NCI-H1436 (cell line): ENCODE measurements at places on chromosomes 12 and 14.
A peak's percentile ranks its signal among the peaks of the same experiment; 100 is the strongest.

DNA sequence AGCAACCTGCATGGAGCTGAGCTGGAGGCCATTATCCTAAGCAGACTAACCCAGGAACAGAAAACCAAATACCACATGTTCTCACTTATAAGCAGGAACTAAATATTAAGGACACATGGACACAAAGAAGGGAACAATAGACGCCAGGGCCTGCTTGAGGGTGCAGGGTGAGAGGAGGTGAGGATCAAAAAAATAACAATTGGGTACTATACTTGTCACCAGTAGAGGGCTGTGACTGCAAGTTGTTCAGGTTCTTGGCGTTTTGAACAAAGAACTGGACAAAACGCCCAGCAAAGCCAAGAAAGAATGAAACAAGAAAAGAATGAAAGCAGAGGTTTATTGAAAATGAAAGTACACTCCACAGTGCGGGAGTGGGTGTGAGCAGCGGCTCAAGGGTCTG is 208.5 kb upstream of the NEDD1 start:
- no peak for DNase-seq

GRCh38 chr12:25651931-25652330 is 98.8 kb upstream of the LMNTD1 start:
- DNase-seq, result no peak

GRCh38 chr12:130633771-130634170 is 82.3 kb downstream of the RIMBP2 start:
- peak; percentile 87 for DNase-seq

- no peak for DNase-seq
These were observed 1.3 kb downstream of the FGD6 start for GRCh38 chr12:95215949-95216348.

- DNase-seq, result no peak
These were observed 2.0 kb upstream of the TNFAIP2 start for GRCh38 chr14:103121121-103121845.

GRCh38 chr12:101459642-101460346 is 15.3 kb upstream of the SPIC start:
- no peak for DNase-seq

DNA sequence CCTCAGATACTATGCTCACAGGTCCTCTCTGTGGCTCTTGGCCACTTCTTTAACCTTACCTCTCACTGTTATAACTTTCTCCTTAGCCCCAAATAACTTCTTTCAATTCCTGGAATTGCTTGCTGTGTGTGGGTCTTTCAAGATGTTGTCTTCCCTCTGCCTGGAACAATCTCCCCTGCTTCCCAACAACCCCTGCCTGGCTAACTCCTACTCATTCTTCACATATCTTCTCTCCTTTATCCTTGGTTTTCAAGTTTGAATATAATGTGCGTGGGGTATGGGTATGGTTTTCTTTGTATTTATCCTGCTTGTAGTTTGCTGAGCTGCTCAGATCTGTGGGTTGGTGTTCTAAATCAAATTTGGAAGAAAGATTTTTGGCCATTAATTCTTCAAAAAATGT is 2.7 kb upstream of the WASHC3 start:
- DNase-seq, result no peak

DNA sequence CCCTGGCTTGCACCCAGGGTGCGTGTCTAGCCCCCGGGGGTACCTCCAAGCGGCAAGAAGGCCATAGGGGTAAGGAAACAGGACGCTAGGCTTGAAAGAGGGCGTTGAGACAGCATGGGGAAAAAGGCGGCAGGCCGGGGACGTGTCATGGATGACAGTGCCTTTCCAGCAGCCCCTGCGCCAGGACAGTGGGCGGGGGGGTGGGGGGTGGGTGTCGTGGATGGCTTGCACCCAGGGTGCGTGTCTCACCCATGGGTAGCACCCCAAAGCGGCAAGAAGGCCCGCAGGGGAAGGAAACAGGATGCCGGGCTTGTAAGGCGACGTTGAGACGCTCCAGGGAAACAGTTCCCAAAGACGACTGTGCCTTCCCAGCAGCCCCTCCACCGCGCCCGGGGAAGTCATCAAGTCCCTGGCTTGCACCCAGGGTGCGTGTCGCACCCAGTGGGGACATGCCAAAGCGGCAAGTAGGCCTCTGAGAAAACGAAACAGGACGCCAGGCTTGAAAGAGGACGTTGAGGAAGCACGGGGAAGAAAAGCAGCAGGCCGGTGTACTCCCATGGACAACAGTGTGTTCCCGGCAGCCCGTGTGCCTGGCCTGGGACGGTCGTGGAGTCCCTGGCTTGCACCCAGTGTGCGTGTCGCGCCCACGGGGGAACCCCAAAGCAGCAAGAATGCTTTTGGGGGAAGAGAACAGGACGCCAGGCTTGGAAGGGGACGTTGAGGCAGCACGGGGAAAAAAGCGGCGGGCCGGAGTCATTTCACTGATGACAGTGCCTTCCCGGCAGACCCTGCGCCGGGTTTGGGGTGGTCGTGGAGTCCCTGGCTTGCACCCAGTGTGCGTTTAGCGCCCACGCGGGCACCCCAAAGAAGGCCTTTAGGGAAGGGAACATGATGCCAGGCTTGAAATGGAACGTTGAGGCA is 163.5 kb upstream of the ALG10B start:
- no peak for DNase-seq

DNA sequence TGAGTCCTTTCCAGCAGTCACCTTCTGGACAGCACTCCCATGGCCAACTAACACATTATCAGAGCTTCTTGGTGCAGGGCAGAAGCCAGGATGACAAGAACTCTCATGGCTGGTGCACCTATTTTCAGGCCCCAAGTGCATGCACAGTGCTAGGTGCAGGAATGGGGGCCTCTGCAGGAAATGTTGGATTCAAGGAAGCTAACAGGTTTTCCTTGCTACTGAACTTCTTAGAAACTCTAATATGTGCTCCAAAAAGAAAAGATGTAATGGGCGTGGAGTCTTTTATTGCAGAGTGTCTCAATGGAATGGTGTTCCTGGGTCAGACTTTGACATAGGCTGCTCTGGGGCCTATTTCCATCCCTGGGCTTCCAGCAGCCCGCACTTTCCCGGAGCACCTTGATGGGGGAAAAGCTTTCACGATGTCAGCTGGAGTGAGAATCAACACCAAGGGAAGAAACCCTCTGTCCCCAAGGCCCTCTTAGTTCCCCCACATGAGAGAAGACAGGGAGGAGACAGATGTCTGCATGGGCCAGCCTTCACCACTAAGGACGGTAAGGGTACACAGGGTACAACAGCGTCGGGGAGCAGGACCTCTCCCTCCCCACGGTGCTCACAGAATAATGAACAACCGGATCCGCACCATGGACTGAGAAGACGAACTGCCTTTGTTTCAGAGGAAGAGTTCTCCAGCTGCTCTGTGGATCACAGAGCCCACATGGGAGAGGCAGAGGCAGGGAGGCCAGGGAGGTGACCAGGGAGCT is 6.9 kb downstream of the KRT3 start:
- DNase-seq, result no peak

DNA sequence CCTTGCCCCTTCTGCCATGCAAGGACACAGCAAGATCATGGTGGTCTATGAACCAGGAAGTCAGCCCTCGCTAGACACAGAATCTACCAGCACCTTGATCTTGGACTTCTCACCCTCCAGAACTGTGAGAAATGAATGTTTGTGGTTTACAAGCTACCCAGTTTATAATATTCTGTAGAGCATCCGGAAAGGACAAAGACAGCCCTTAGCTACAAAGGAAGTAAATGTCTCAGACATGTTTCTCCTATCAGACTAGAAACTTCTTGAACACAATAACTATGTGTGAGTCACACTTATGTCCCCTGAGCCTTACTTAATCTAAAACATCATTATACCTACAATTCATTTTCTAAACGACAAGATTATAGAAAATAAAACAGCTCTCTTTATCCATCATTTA is 176.7 kb downstream of the KLHL28 start:
- no peak for DNase-seq

DNA sequence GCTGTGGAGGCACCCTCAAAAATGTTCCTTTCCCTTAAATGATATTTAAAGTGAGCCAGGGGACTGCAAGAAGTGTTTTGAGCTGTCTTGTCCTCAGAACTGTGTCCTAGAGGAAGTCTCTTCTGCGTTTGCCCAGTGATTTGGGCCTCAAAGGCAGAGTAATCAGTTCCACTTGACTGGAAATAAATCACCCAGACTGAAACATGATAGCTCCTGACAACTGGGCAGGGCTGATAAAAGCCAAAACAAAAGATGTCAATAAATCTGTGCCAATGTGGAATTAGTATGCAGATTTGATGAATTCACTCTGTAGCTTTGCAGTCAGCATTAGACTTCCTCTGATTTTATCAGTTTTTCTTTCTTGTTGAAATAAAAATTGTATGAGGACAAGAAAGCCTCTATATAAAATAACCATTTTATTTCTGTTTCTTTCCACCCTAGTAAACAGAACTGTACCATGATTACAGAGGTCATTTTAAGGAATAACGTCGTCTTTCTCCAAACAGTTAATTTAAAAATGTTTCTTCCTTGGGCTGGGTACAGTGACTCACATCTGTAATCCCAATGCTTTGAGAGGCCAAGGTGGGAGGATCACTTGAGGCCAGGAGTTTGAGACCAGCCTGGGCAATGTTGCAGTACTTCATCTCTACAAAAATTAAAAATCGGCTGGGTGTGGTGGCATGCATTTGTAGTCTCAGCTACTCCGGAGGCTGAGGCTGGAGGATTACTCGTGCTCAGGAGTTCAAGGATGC is 180.8 kb downstream of the ERC1 start:
- DNase-seq, result peak; percentile 52

GRCh38 chr14:90556012-90556477 is 159.2 kb downstream of the CALM1 start:
- DNase-seq, result no peak

DNA sequence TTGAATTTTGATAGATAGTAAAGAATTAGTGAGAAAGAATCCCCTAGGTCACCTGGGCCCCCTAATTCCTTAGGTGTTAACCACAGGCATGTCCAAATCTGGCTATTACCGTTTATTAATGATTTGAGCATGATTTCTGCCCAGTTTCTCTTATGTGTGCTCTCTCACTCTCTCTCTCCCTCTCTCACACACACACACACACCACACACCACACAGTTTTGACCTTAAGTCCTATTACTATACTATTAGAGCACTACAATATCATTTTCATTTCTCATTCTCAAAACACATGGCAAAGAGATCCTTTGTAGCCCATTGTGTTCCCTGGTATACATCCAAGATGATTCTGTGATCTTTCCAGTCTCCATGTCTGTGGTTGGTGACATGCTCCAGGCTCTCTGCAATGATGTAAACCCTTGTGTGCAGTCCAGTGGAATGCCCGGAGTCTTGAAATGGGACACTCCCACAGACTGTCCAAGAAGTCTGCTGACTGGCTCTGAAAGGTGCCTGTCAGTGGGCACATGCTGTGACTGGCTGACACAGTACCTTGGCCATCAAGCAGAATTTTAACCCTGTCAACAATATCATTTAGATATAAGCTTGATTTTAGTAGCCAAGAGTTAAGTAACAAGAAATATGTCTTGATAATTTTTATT is 96.2 kb downstream of the FIGNL2 start:
- DNase-seq, result no peak

DNA sequence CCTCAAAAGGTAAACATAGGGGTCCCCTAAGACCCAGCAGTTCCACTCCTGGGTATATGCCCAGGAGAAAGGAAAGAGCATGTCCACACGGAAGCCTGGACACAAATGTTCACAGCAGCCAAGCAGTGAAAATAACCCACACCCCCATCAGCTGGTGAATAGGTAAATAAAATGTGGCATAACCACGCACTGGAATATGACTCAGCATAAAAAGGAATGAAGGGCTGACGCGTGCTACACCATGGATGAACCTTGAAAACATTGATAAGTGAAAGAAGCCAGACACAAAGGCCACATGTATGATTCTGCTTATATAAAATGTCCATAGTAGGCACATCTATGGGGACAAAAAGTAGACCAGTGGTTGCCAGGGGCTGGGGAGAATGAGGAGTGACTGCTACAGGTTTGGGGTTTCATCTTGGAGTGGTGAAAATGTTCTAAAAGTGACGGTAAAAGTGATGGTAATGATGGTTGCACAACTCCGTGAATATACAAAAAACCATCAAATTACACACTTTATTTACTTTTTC is 3.8 kb upstream of the SCARB1 start:
- DNase-seq, result no peak

DNA sequence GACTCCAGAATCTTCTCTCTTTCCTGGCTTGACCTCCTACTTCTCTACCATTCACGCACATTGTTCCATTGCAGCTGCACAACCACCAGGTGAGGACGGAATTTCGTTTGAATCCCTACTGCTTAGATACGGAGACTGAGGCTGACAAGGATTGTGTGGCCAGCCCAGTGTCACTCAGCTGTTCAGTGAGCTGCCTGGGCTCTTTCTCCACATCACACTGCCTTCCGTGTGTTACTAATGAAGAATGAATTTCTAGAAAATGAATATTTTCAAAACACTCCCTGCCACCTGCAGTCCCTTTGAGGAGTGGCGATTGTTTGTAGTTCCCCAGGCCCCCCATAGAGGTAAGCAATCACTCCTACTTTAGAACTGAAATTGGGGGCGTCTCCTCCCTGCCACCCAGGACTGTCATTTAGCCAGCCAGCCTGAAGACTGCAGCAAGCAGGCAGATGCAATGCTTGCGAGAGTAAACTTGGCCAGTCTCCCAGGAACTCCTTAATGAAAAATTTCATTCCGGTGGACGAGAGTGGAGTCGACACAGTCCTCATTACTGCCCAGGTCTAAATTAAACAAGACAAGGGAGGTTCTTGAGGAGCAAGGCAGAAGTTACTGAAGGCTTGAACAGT is 239.7 kb downstream of the SLC41A2 start:
- DNase-seq, result no peak

GRCh38 chr14:101595887-101596721 is 34.8 kb downstream of the DIO3 start:
- no peak for DNase-seq

DNA sequence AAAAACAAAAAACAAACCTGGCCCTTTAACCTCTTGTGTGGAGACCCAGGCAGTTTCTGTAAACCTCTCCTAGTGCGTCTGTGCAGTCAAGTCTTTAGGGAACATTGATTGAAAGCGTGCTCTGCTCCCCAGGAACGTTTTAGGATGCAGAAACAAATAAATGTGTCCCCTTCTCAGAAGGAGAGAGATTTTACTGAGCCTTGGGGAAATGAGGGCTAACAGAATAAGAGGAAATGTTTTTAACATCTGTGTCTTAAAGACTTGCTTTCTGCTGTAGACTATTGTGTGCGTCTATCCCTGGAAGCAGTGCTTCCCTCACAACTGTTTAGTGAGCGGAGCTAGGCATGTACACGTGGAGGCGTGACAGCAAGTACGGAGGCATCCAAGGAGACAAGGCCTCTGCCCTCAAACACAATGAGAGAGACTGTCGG is 54.3 kb downstream of the TECPR2 start:
- no peak for DNase-seq

- no peak for DNase-seq
These were observed 156.3 kb upstream of the TMTC2 start for GRCh38 chr12:82530394-82530793.

GRCh38 chr12:90098132-90098779 is 389.6 kb upstream of the ATP2B1 start:
- DNase-seq, result peak; percentile 17

GRCh38 chr12:112777387-112778310 is 13.9 kb upstream of the RPH3A start:
- DNase-seq, result no peak

DNA sequence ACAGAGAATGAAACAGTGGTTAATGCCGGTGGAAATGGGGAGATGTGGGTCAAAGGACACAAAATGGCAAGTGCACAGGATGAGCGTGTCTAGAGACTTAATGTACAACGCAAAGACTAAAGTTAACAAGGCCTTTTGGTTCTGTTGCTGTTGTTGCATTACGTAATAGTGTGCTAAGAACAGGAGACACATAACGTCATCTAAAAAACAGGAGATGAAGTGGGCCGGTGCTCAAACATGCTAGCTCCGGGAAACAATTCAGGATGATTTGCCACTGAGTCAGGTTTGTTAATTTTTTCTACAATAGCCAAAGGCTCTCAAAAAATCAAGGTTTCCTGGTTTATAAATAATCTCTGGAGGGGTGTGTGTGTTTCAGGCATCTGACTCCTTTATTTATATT is 55.5 kb downstream of the ETV6 start:
- no peak for DNase-seq
